T-helper 22 cell (primary cell): ENCODE measurements at places on chromosomes 16 and 17.
A peak's percentile ranks its signal among the peaks of the same experiment; 100 is the strongest.

- no peak for DNase-seq
Measured at GRCh38 chr16:25031132-25031440, 15.9 kb upstream of the ARHGAP17 start.

DNA sequence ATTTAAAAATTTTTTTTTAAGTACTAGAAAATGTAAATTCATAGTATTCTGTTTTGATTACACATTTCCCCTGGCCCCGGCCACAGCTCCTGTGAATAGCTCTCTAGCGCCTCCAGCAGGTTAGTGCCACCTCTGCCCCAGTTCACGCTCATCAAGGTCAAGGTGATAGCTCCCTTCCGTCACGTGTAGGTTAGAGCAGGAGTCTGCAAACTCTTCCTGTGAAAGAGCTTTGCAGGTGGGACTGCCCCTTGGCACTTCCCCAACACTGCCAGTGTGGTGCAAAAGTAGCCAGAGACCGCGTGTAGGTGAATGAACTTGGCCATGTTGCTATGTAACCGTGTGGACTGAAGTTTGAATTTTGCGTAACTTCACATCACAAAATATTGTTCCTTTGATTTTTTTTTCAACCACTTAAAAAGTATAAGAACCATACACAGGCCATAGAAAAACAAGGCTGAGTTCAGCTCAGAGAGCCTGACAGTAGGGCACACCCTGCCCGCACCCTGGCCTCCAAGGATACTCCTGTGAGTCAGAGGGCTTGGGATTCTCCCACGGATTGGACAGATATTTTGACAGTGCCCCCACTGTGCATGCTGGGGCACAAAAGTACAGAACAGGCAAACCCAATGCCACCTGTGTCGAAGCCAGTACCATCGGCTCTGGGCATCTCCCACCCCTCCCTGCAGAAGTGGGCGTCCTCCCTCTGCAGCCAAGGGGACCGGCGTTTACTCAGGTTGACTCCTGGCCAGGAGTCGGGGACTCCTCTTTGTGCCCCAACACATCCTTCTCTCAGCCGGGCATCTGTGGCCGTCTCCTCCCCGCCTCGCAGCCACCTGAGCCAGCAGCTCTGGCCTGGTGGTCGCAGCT lies 92.0 kb upstream of the CHMP6 start:
- peak; percentile 54 for DNase-seq

DNA sequence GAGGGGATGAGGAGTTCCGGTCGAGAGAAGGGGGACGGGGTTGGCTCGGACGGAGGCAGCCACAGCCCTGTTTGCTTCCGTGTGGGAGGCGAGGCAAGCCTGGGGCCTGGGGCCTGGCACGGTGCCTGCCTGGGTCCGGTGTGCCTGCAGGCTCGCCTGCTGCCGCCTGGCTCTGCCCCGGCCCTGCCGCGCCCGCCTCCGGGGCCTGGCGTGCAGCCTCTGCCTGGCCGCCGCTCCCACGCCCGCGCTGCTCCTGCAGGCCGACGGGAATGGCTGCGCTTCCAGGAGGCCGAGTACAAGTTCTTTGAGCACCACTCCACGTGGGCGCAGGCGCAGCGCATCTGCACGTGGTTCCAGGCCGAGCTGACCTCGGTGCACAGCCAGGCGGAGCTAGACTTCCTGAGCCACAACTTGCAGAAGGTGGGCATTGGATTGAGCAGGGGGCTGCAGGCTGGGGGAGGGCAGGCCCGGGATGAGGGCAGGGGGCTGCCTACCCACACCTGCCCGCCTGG lies 53.1 kb downstream of the MRC2 start:
- DNase-seq, result no peak

DNA sequence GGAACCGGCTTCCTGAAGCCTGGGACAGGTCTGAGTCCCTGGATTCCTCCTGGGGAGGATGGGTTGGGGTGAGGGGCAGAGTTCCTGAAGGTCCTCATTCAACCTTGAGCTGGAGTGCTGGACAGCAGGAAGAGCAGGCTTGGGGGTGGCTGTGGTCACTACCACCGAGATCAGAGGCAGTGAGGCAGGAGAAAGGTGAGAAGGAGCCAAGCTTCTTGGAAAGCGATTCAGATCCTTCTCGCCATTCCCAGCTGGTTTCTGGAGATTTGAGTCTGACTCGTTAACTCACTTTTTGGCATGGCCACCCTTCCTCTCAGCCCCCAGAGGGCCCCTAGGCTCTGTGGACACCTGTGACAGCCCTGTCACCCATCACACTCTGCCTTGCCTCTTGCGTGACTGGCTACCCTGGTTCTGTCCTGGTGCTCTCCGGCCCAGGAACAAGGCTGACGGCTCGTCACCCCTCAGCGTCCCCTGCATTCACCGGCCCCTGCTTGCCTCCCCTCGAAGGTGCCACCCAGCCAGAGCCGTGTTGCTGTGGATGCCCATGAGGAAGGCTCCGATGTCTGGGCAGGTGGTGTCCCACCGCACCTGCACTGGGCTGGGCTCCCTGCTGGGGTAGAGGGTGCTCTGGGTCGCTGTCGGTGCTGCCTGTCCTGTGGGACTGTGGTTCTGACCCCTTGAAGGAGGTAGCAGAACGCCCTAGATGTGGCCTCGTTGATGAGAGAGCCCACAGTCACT lies 9.7 kb upstream of the TIMP2 start:
- DNase-seq, result no peak

DNA sequence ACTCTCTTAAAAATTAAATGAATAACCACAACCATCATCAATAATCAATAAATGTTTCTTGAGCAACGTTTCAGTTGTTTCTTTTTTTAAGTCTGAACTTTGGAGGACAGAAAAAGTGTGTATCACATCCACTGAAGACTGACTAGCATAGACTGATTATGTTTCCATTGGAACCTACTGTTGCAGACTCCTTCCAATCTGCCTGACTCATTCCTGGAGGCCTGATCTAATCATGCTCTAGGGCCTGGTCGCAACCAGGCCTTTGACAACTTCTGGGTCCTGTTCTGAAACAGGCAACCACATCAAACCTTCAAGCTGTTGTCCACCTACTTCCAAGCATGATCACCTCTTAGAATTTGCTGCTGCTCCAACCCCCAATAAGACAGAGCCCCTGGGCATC lies 109.2 kb upstream of the NUDT7 start:
- no peak for DNase-seq

- DNase-seq, result no peak
Measured at GRCh38 chr16:83533193-83533592, 274.6 kb upstream of the HSBP1 start.

- no peak for DNase-seq
Measured at GRCh38 chr16:77171745-77172635, 19.0 kb upstream of the MON1B start.

- DNase-seq, result no peak
Measured at GRCh38 chr16:22948603-22949368, 134.8 kb downstream of the HS3ST2 start.

DNA sequence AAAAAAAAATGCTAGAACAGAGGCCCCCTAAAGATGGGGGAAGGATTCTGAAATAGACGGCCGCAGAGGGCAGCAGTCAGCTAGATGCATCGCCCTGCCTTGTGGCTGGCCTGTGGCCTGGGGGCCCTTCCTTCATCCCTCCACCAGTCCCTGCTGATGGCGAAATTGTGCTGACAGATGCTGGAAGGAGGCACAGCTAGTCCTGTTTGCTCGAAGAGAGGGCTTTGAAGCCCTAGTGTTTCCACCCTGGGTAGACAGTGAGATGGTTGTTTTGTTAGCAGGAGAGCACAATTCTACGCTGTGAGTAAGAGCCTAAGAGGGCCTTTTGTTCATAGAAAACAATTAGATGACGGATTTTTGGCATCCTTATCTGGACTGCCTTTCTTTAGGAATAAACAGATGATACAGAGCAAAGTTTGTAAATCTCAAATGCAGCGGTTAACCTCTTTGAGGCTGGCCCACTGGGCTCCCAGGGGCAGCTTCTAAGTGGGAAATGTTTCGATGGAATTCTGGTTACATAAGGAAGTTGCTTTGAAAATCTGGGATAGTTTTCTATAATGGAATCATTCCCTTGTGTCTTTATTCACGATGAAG lies 23.0 kb downstream of the VPS35L start:
- no peak for DNase-seq

DNA sequence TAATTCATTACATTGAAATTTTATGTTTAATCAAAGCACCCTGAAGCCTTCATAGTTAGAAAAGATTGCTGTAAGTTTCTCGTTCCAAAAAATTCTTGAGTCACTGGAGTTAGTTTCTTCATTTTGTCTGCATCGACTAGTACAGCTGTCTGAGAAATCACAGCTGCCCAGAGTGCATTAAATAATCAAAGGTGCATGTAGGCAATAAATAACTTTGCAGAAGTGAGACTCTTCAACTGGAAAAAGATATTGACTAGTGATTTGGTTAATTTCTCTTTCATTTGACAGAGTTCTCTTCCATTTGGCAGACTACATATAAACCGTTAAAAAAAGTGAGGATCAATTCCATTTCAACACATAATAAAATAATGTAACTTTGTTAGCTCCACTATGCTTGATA lies 234.0 kb downstream of the CNTNAP4 start:
- no peak for DNase-seq
